ENCODE measurements at places on chromosomes 13 and 19.
A peak's percentile ranks its signal among the peaks of the same experiment; 100 is the strongest.

- no peaks in the 10 kb centered on the region for H3K36me3 ChIP-seq
- H3K4me3 ChIP-seq: no peak overlapping the region
- no peak for DNase-seq
Observed at GRCh38 chr13:50990818-50991506, 81.4 kb downstream of the RNASEH2B start.

GRCh38 chr13:106986033-106986484 is 418.1 kb upstream of the ARGLU1 start:
- H3K4me1 ChIP-seq: no peaks in the 10 kb centered on the region
- H3K36me3 ChIP-seq: no peaks in the 10 kb centered on the region
- no peak overlapping the region for H3K4me3 ChIP-seq
- H3K27me3 ChIP-seq: no peaks in the 10 kb centered on the region

DNA sequence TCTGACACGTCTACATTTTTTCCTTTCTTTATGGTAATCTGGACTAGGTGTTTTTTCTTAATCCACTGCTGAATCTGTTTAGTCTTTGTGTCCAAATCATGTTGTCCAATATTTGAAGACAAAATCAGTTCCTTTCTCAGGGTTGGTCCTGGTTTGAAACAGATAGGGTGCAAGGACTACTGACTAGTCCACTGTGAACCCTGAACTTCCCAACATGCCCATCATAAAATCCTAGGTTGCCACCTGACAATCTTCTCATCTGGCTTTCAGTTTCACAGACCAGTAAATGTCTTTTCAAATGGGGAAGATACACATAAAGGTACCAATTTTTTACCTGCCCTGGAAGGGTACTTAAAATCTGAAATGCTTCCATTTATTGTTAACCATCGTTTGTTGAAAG is 12.7 kb downstream of the GTF3A start:
- H3K36me3 ChIP-seq: peaks cover 60% of the 10 kb centered on the region
- no peak overlapping the region for H3K4me3 ChIP-seq
- H3K4me1 ChIP-seq: no peaks in the 10 kb centered on the region

- H3K27ac ChIP-seq: no peak overlapping the region
- no peaks in the 10 kb centered on the region for H3K36me3 ChIP-seq
- no peaks in the 10 kb centered on the region for H3K27me3 ChIP-seq
- H3K4me3 ChIP-seq: peak overlapping the region; percentile 31
- peaks cover 7% of the 10 kb centered on the region for H3K4me1 ChIP-seq
Observed at GRCh38 chr13:30364876-30365275, 57.4 kb upstream of the UBE2L5 start.

- H3K4me3 ChIP-seq: peak overlapping the region; percentile 67
- H3K27ac ChIP-seq: peak overlapping the region; percentile 64
- no peaks in the 10 kb centered on the region for H3K36me3 ChIP-seq
- DNase-seq: no peak
- peaks cover 26% of the 10 kb centered on the region for H3K4me1 ChIP-seq
Observed at GRCh38 chr13:80131204-80131603, 209.7 kb downstream of the SPRY2 start.

GRCh38 chr13:25067064-25067463 is 28.9 kb upstream of the PABPC3 start:
- H3K36me3 ChIP-seq: no peaks in the 10 kb centered on the region
- no peak overlapping the region for H3K4me3 ChIP-seq
- no peak overlapping the region for H3K27ac ChIP-seq
- H3K27me3 ChIP-seq: no peaks in the 10 kb centered on the region
- DNase-seq: no peak
- no peaks in the 10 kb centered on the region for H3K4me1 ChIP-seq

GRCh38 chr13:91203430-91203829 is 144.1 kb upstream of the MIR17HG start:
- no peak overlapping the region for H3K4me3 ChIP-seq
- no peaks in the 10 kb centered on the region for H3K27me3 ChIP-seq
- no peaks in the 10 kb centered on the region for H3K36me3 ChIP-seq
- H3K4me1 ChIP-seq: no peaks in the 10 kb centered on the region
- H3K27ac ChIP-seq: no peak overlapping the region

DNA sequence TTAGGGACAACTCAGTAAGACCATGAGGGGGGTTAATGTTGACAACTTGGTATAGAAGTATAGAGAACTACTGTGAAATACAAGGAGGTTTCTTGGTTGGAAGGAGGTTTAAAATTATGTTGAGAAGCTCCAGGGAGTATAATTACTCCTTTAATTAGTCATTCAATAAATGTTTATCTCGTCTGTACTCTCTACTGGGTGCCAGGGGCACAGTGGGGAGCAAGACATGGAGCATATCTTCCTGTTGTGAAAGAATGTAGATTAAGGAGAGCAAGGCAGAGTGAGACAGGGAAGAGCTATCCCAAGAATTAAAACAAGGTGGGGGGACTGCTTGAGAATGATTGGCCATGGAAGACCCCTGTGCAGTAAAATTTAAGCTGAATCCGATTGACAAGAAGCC is 33.7 kb upstream of the TDRD3 start:
- no peaks in the 10 kb centered on the region for H3K27me3 ChIP-seq
- no peaks in the 10 kb centered on the region for H3K4me1 ChIP-seq
- H3K36me3 ChIP-seq: no peaks in the 10 kb centered on the region
- H3K4me3 ChIP-seq: no peak overlapping the region
- no peak overlapping the region for H3K27ac ChIP-seq

DNA sequence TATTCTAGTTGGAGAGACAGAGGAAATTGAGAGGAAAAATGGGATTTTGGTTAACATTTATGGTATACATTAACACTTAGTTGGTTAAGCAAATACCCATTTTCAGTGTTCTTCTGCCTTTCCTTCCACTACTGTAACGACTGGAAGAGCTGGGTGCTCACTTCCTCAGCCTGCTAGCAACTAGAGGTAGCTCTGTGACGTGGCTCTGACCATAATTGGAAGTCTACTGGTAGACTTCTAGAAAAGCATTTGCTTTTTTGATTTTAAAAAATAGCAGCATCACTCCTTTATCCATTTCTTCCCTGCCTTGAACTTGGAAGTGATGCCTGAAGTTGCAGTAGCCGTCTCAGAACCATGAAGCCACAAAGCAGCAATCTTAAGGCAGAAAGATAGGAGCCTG is 15.9 kb downstream of the NHLRC3 start:
- H3K36me3 ChIP-seq: no peaks in the 10 kb centered on the region
- no peak overlapping the region for H3K27ac ChIP-seq
- H3K4me3 ChIP-seq: no peak overlapping the region
- no peaks in the 10 kb centered on the region for H3K4me1 ChIP-seq

DNA sequence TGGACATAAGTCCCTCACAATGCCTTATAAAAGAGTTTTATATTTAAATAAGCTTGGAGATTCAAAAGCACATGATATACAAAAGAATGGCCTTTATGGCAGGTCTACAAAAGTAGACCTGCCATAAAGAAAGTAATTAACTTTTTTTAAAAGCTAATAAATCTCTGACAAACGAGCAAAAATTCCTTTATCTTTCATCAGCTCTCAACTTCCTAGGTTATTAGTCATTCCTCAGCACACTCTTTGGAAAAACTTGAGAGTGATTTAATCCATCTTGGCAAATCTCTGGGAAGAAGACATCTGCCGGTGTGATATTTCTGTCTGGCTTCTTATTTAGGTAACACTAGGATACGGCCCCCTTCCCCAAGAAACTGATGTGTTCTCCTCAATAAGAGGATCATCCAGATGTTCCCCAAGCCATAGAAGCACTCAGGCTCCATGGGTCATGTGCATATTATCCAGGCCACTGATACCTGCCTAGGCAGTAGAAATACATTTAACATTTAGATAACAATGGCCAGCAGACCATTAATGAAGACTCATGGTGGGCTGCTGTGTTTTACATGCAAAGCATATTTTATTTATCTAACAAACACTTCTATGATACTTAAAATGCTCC is 372.7 kb downstream of the LIG4 start:
- no peak for DNase-seq
- peaks cover 8% of the 10 kb centered on the region for H3K4me1 ChIP-seq
- no peak overlapping the region for H3K4me3 ChIP-seq

DNA sequence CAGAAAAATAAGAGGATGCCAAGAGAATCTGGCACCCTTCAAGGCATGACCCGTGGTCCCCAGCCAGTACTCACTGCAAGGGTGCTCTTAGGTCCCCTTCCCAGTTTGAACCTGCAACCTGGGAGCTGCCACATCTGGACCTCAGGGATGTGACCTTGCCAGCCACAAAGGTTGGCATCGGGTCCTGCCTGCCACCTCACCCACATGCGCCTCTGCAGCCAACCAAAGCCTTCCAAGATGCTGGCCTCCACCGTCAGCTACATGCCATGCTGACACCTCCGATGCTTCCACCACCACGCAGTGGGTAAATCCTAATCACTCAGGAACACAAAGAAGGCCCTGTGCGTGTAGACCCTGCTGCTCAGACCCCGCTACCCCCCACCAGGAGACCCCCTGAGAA is 35.1 kb downstream of the ELL start:
- no peaks in the 10 kb centered on the region for H3K27me3 ChIP-seq
- DNase-seq: peak; percentile 59
- peak overlapping the region; percentile 92 for H3K27ac ChIP-seq
- peaks cover 21% of the 10 kb centered on the region for H3K4me1 ChIP-seq
- no peaks in the 10 kb centered on the region for H3K36me3 ChIP-seq

- H3K36me3 ChIP-seq: no peaks in the 10 kb centered on the region
- no peak for DNase-seq
- H3K4me3 ChIP-seq: no peak overlapping the region
Observed at GRCh38 chr13:47146991-47147811, 250.3 kb upstream of the HTR2A start.

DNA sequence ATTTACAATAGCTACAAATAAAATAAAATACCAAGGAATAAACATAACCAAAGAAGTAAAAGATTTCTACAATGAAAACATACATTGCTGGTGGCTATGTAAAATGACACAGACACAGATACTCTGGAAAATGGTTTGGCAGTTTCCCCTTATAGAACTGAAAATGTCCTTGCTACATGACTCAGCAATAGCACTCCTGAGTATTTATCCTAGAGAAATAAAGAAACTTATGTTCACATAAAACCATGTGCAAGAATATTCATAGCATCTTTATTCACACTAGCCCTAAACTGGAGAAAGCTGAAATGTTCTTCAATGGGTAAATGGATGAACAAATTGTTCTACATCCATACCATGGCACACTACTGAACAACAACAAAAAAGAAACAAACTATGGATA is 100.2 kb upstream of the RFC3 start:
- H3K27ac ChIP-seq: no peak overlapping the region
- no peak overlapping the region for H3K4me3 ChIP-seq
- no peak for DNase-seq
- H3K4me1 ChIP-seq: peaks cover 9% of the 10 kb centered on the region
- no peaks in the 10 kb centered on the region for H3K36me3 ChIP-seq

- no peaks in the 10 kb centered on the region for H3K27me3 ChIP-seq
- no peaks in the 10 kb centered on the region for H3K36me3 ChIP-seq
- H3K4me3 ChIP-seq: no peak overlapping the region
- H3K4me1 ChIP-seq: no peaks in the 10 kb centered on the region
- DNase-seq: no peak
Observed at GRCh38 chr13:84885868-84886267, 913.4 kb downstream of the SLITRK6 start.

GRCh38 chr19:50870417-50871089 is 2.7 kb upstream of the KLK2 start:
- H3K27me3 ChIP-seq: peaks cover 16% of the 10 kb centered on the region
- DNase-seq: no peak
- H3K4me1 ChIP-seq: no peaks in the 10 kb centered on the region
- no peak overlapping the region for H3K4me3 ChIP-seq
- H3K27ac ChIP-seq: no peak overlapping the region

GRCh38 chr13:112064222-112064621 is 2.7 kb upstream of the SOX1 start:
- H3K27ac ChIP-seq: no peak overlapping the region
- H3K27me3 ChIP-seq: peaks cover 76% of the 10 kb centered on the region
- H3K4me1 ChIP-seq: no peaks in the 10 kb centered on the region
- no peaks in the 10 kb centered on the region for H3K36me3 ChIP-seq
- peak; percentile 86 for DNase-seq

- H3K4me1 ChIP-seq: no peaks in the 10 kb centered on the region
- DNase-seq: no peak
- H3K4me3 ChIP-seq: no peak overlapping the region
- H3K36me3 ChIP-seq: no peaks in the 10 kb centered on the region
Observed at GRCh38 chr13:77337159-77337558, 10.3 kb upstream of the MYCBP2 start.

DNA sequence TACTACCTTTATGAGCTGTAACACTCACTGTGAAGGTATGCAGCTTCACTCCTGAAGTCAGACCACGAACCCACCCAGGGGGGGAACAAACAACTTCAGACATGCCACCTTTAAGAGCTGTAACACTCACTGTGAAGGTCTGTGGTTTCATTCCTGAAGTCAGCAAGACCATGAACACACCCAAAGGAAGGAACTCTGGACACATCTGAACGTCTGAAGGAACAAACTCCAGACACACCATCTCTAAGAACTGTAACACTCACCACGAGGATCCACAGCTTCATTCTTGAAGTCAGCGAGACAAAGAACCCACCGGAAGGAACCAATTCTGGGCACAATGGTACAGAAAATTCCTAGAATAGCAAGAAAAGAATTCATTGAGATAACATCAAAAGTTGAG is 1796.5 kb upstream of the MIR17HG start:
- H3K27ac ChIP-seq: no peak overlapping the region
- no peaks in the 10 kb centered on the region for H3K36me3 ChIP-seq
- H3K27me3 ChIP-seq: no peaks in the 10 kb centered on the region
- no peak overlapping the region for H3K4me3 ChIP-seq
- no peak for DNase-seq

DNA sequence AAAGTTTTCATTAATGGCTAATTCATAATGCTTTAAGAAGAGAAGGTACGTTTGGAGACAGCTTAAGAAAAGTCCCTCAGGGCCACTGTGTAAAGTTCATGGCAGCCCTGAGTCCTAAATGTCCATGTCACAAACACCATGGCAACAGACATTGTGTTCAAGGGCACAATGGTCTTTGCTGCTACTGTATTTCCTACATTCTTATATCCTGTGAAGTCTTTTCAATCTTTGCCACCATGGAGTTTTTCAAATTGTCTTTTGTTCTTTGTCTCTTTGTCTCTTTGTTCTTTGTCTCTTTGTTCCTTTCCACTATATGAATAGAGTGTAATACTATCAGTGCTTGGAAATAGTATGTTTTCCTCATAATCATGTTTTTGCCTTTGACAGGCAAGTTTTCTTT is 178.8 kb downstream of the VWA8 start:
- H3K27ac ChIP-seq: no peak overlapping the region
- no peak for DNase-seq
- no peak overlapping the region for H3K4me3 ChIP-seq
- no peaks in the 10 kb centered on the region for H3K36me3 ChIP-seq

- no peaks in the 10 kb centered on the region for H3K4me1 ChIP-seq
- peak; percentile 5 for DNase-seq
- no peak overlapping the region for H3K27ac ChIP-seq
- H3K36me3 ChIP-seq: no peaks in the 10 kb centered on the region
Observed at GRCh38 chr19:3790941-3791340, 4.8 kb upstream of the MATK start.

GRCh38 chr13:51331354-51331861 is 8.1 kb upstream of the SERPINE3 start:
- no peak for DNase-seq
- no peak overlapping the region for H3K4me3 ChIP-seq
- H3K36me3 ChIP-seq: no peaks in the 10 kb centered on the region
- no peaks in the 10 kb centered on the region for H3K27me3 ChIP-seq
- peaks cover 20% of the 10 kb centered on the region for H3K4me1 ChIP-seq

GRCh38 chr13:49395878-49396380 is 47.9 kb downstream of the CAB39L start:
- no peaks in the 10 kb centered on the region for H3K27me3 ChIP-seq
- H3K27ac ChIP-seq: no peak overlapping the region
- DNase-seq: no peak
- H3K4me1 ChIP-seq: peaks cover 4% of the 10 kb centered on the region

- H3K27ac ChIP-seq: no peak overlapping the region
- no peaks in the 10 kb centered on the region for H3K4me1 ChIP-seq
- H3K27me3 ChIP-seq: no peaks in the 10 kb centered on the region
- no peak for DNase-seq
- no peaks in the 10 kb centered on the region for H3K36me3 ChIP-seq
Observed at GRCh38 chr13:112172641-112173251, 105.8 kb downstream of the SOX1 start.
